ENCODE measurements at places on chromosomes 5 and 9. TPM values are rescaled to one million over a fixed set of nuclear protein-coding genes. Genes with fewer than 3 reads are reported as not detected.

The BAAT gene
- not detected for total RNA-seq

The FRRS1L gene
- total RNA-seq: not detected

The SPATA31D4 gene
- not detected for total RNA-seq

The SOX30 gene
- total RNA-seq: 0.11 TPM

The KIF12 gene
- not detected for total RNA-seq

The ADAMTS16 gene
- total RNA-seq: not detected

The HEMGN gene
- total RNA-seq: 1.4 TPM

The IL17B gene
- total RNA-seq: not detected

The SMIM27 gene
- total RNA-seq: 28.0 TPM

DNA sequence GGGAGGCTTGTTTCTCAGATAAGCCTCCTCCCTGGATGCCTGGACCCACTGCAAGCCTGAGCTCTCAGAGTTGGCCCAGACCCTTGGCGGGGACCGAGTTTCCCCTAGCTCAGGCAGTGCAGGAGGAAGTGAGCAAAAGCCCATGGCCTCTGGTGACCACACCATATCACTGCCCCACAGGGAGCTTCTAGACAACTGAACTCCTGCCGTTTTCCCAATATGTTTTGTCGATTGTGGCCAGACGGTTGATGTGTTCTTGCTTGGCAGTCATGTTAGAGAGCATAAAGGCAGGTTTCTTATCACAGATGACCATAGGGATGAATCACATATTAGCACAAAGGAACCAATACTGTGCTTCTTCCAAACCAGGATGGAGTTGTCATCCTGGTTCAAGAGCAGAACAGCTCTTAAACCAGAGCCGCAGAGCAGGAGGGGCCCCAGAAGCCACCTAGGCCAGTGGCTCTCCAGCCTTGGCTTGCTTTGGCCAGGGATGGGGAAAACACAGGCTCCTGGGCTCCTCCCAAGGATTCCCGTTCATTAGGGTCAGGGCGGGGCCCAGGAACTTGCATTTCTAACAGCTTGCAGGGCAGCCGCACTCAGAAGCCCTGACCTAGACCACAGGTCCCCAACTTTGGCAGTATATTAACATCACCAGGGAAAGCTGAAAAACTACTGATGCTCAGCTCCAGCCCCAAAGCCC is 113.1 kb upstream of the TBC1D2 start:
- DNase-seq: no peak

DNA sequence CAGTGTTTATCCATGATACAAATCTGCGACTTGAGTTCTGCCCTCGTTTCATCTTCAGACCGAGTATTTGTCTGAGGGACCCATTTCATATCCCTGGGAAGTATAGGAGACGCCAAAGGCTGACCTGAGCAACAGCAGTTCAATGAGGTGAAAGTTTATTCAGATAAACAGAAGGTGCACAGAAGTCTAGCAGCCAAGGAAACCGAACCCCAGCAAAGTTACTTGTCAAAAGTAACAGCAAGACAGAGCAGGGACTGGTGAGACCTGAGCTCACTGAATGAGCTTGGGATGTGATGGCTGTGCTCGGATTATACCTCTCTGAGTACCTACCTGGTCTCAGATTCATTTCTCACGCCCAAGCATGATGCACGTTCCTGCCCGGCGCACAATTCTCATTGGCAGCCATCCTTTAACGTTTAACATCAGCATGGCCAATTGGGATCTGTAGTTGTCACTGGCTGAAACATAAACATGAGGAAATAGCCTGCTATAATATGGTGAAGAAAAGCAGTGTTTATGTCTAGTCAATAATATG is 599 bp downstream of the LYRM7 start:
- DNase-seq: peak; percentile 57

- no peak for DNase-seq
Observed at GRCh38 chr5:76166886-76167576, 83.8 kb downstream of the SV2C start.

DNA sequence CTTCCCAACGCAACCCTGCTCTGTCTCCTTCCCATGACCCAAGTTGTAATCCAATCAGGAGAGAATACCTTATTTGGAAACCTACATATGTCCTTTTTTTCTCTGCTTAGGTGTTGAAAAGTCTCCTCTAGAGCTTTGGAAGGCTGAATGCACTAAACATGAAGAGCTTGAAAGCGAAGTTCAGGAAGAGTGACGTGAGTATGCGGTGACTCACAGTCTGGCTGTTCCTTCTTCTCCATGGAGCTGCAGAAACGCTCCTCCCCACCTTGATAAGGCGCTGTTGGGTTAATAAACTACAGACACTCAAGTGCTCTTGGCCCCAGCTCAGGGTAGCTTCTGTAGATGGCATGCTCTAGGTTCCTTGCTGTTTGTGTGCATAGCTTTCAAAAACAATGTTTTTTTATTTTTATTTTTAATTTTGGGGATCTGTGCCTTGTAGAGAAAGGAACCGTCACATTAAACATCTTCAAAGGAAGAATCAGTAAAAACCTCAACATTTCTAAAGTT is 30.7 kb downstream of the RAI14 start:
- DNase-seq: no peak

DNA sequence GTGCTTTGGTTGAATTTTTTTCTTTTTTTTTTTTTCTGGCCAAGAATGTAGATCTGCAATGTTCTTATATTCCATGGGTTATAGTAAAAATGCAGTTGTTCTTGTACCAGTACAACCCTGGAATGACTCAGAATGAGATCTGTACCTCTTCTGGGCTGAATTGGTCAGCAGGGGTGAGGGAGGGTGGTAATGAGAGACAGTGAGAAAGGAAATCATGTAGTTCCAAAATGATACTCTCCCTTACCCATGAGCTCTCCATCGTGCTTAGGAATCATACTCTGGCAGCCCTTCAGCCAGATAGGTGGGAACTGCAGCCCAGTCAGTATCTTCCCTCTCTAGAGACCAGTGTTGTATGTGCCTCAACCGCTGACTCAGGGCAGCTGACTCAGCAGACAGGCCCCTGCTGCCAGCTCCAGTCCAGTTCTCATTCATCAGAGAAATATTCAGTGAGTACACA is 2.1 kb upstream of the GLIS3 start:
- peak; percentile 31 for DNase-seq

DNA sequence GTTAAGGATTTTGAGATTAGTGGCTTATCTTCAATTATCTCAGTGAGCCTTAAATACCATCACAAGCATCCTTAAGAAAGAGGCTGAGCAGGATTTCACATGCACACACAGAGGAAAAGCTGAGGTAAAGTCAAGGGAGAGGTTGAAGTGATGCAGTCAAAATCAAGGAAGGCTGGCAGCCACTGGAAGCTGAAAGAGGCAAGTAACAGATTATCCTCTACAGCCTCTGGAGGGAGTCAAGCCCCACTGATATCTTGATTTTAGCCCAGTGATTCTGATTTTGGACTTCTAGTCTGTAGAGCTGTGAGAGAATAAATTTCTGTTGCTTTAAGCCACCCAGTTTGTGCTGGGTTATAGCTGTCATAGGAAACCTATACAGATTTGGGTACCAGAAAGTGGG is 80.1 kb downstream of the ANKRD31 start:
- DNase-seq: no peak

DNA sequence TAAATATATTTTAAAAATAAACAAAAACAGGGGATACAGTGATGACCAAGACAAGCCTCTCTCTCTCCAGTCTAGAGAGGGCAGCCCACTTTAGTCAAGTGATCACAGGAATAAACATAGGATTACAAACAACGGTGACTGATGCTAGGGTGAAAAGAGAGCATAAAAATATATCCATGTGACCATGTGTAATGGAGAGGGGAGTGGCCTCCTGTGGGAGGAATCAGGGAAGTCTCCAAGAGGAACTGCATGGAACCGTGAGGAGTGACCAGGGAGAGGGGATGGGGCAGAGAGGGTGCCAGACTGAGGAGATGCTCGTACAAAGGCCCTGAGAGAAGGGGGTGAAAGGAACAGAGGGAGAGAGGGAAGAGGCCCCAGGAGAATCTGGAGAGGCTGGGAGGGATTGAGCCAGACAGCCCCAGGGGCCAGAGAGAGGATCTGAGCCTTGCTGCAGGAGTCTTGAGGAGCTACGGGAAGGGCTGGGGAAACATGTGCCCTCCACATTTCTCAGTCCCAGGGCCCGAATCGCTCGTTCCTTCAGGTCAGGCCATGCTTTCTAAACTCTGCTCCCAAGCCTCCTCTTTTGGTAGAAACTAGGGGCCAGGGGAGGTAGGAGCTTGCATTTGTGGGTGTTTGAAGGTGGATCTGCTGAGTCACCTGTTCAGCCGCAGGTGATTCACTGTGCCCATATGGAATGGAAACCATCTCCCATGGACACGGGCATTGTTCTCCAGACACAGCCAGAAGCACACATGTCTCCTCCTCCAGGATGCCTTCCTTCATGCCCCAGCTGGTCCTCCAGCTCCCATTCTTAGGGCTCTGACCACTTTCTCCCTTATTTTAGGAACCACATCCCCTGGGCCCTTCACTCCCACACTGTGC is 63.8 kb downstream of the PAX5 start:
- DNase-seq: no peak

DNA sequence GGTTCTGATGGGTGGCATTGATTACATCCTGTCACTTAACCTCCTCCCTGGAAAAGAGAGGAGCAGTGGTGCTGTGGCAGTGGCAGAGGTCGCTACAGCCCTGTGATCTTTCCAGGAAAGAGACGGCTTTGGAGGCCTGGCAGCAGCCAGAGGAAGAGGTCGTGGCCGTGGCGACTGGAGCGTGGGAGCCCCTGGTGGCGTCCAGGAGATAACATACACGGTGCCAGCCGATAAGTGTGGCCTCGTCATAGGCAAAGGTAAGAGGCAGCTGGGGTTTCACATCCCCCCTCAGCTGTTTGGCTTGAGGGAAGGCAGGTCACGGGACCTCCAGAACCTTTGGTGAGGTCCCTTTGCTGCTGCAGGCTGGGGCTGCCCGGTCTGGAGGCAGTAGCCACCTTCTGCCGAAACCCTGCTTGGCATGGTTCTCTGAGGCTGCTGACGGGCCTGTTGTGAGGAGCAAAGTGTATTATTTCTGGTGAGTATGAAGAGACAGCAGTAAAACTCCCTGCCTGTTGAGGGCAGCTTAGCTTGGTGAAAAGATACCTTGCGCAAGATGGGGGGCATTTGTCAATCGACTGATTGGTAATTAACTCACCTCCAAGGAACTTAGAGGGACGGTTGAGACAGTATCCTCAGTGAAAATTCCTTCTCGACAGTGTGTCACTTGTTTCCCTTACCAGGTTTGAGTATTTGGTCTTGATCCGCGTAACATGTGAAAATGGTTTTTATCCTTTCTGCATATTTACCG is 38.0 kb upstream of the PRDM12 start:
- no peak for DNase-seq

DNA sequence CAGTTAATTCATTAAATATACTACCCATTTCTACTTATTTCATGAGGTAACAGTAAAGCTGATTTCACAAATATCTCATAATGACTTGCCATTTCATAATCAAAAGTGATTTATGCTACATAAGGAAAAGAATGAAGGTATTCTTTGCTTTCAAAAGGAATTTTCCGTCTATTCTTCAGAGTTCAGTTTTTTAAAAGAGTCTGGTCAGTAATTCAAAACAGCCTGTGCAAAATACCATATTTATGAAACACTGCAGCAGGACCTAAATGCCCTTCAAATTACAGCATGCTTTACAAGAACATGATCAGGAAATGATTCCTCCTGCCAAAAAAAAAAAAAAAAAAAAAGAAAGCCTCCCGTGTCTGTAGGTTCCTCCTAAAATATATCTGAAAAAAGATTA is 154.7 kb downstream of the KIAA0825 start:
- DNase-seq: no peak

GRCh38 chr9:102456562-102456961 is 538.6 kb upstream of the CYLC2 start:
- no peak for DNase-seq

DNA sequence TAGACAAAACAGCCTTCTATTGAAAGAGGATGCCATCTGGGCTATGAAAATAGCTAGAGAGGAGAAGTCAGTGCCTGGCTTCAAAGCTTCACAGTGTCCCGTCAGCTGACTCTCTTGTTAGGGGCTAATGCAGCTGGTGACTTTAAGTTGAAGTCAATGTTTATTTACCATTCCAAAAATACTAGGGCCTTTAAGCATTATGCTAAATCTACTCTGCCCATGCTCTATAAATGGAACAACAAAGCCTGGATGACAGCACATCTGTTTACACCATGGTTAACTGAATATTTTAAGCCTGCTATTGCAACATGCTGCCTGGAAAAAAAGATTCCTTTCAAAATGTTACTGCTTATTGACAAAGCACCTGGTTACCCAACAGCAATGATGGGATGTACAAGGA is 309.1 kb downstream of the NTRK2 start:
- no peak for DNase-seq

GRCh38 chr9:95504053-95504963 is 12.5 kb downstream of the PTCH1 start:
- no peak for DNase-seq

- no peak for DNase-seq
Observed at GRCh38 chr5:157290156-157290980, 24.4 kb downstream of the CYFIP2 start.

GRCh38 chr5:159207222-159207685 is 2.1 kb downstream of the RNF145 start:
- DNase-seq: no peak

DNA sequence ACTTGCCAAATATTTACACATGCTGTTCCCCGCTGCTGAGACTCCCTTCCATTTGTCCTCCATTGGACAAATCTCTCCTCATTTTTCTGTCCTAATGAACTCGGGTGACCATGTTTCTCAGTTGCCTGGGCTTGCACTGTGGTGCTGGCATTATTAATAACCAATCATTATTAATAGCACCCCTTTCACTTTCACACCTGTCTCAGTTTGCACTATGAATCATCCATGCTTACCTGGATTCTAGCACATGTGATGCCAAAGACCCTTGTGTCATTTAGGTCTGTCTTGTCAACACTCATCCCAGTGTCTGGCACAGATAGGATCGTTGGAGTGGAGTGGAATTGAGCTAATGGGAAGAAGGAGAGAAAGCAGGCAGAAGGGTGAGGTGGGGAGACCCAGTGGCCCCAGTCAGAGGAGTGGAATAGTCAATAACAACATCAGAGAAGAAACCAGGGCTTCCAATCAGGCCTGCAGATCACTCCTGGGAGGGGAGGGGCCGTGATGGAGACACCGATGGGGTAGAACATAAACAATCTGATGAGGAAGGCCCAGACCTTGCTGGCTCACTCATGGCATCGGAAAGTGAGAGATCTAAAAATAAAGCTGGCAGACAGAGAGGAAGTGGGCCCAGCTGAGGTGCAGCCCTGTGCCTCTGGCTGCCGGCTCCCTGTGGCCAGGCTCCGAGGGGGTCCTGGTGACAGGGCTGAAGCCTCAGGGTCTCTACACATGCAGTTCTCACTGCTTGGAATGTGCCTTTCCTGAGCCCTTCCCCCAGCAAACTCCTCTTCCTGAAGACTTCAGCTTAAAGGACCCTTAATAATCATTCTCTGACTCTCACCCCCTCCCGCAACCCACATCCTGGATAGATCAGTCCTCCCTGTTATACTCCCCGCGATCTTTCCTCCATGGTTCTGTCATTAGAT is 33.5 kb upstream of the CRB2 start:
- peak; percentile 89 for DNase-seq

DNA sequence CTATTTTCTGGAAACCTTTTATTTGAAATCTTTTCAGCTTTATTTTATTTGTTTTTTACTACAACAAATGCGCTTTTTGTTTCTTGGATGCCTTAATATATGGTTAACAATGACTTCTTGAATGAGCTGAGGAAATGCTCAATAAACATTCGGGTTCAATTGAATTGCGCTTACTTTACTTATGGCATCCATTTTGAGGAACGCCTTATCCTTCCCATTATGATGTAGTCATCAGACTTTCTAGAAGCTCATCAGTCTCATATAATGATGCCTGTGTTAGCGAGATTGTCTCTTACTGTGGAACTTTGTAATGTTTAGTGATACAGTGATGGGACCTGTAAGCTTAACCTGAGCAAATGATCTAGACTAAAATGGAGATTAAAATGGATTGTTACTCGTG is 916 bp downstream of the SHLD3 start:
- DNase-seq: no peak

- peak; percentile 77 for DNase-seq
Observed at GRCh38 chr5:77143998-77144836, 57.1 kb upstream of the ZBED3 start.

Data from activated CD8-positive, alpha-beta T cell treated with anti-CD3 and anti-CD28 coated beads for 36 hours (primary cell).